ENCODE measurements at places on chromosomes 3 and 15. TPM values are rescaled to one million over a fixed set of nuclear protein-coding genes. Genes with fewer than 3 reads are reported as not detected.
A peak's percentile ranks its signal among the peaks of the same experiment; 100 is the strongest.

DNA sequence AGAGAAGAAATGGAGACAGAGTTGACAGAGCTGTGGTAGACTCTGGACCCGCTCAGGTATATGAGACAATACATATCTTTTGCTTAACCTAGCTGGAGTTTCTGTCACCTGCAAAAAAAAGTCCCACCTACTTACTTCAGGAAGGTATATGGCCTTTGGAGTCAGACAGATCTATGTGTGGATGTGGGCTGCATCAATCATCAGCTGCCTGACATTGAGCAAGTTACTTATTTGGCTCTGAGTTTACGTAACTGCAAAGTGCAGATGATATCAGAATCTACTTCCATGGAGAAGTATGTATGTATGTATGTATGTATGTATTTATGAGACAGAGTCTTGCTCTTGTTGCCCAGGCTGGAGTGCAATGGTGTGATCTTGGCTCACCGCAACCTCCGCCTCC, 124.3 kb downstream of the MYLK start:
- DNase-seq = no peak

DNA sequence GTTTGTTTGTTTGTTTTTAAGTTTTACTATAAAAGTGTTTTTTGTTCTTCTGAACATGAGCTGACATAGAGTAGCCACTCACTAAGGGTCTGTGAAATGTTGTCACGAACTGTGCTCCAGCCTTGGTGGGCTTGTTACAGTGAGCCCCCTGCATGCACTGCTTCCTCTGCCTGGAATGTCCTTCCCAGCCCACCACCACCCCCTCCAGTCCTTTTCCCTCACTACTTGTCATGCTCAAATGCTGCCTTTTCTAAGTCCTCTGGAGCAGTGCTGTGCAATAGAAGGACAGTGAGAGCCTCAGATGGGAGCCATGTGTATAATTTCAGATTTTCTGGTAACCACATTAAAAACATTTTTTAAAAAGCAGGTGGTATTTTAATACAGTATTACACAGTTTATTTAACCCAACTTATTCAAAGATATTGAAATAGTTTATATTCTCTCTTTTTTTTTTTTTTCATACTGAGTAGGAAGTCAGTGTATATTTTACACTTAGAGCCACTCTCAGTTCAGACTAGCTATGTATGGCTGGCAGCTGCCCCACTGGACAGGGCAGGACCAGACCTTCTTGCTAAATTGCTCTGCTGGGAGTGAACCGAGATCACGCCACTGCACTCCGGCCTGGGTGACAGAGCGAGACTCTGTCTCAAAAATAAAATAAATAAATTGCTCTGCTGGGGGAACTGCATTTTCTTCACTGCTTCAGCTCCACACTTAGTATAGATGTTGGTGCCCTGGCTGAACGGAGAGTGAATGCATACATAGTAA, 26.9 kb downstream of the MKRN2OS start:
- no peak for DNase-seq

DNA sequence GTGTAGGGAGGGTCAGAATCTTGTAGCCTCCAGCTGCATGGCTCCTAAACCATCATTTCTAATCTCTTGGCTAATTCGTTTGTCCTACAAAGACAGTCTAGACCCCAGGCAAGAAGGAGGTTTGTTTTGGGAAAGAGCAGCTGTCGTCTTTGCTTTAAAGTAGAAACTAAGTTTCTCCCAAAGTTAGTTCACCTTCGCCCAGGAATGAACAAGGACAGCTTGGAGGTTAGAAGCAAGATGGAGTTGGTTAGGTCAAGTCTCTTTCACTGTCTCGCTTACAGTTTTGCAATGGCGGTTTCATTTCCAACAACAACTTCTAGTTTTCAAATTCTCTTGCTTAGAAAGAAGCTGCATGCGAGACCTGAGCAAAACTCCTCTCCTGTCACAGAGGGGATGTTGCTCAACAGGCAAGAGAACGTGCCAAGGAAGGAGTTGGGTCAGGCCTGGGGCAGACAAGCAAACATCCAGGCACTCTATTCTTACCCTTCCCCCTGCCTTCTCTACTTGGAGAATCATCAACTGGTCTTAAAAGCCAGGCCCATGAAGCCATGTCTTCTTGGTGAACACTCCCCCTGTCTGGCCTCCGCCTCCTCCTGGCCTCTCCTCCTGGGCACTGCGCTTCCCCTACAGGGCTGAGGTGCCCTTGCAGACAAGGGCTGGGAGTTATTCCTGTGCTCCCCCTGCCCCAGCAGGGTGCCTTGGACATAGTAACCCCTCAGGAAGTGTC, 57.6 kb downstream of the TMEM44 start:
- peak; percentile 87 for DNase-seq

DNA sequence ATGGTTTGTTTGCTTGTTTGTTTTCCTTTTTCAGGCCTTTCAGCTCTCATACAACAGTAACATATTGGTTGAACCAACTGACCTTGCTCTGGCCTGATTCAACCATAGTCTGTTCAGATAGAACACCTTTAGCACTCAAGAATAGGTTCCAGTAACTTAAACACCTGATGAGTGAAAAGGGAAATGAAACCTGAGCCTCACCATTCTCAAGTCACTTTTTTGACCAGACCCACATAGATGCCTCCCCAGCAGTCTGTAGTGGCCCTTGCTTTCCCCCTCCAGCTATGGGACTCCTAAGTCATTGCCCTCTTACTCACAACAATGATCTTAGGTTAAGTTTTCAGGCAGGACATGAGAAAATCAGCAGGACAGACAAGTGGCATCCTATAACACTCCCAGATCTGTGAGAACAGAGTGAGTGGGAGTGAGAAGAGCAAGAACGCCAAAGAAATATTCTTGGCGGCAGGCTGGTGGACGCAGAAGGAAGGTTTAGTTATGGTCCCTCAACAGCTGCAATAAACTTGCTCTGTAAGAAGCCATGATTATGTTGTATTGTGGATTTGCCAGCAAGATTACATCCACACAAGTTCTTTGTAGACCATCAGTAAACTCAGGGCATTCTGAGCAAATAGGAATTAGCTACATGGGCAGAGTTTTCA, 367.5 kb downstream of the MECOM start:
- no peak for DNase-seq

RLBP1 gene
- not detected for total RNA-seq

NR1I2 gene
- total RNA-seq = 0.69 TPM

APOD gene
- not detected for total RNA-seq

DNA sequence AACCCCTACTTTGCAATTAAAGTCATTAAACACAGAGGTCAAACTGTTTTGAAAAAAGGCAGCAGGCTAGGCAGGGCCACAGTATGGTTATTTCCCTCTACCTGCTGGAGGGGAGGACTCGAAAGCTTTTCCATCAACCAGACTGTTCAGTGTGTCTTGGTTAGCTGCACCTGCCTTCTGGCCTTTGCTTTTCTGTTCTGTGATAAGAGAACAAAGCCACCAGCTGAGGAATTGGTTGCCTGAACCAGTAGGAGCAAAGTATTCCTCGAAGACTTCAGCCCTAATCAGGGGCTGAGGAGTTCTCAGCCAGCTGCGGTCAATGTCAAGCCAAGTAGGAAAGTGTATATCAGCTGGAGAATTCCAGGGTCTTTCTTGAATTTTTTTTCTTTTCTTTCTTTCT, 132.5 kb downstream of the SOX2 start:
- DNase-seq = no peak

DNA sequence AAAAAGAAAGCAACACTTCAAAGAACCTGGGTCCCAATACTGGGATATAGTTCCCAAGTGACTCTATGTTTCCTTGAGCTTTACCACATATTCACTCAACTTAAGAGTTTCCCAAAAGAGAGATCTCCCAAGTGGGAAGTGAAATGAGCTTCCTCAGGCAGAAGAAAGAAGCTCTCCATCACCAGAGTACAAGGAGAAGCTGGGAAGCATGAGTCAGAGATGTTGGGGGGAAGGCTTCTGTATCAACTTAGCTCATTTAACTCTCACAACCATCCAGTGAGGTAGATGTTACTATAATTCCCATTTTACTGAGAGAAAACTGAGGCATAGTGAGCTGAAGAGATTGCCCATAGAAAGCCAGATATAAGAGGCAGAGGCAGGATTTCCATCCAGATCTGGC, 47.0 kb upstream of the TRIM42 start:
- no peak for DNase-seq

MNS1 gene
- 3.1 TPM for total RNA-seq

DNA sequence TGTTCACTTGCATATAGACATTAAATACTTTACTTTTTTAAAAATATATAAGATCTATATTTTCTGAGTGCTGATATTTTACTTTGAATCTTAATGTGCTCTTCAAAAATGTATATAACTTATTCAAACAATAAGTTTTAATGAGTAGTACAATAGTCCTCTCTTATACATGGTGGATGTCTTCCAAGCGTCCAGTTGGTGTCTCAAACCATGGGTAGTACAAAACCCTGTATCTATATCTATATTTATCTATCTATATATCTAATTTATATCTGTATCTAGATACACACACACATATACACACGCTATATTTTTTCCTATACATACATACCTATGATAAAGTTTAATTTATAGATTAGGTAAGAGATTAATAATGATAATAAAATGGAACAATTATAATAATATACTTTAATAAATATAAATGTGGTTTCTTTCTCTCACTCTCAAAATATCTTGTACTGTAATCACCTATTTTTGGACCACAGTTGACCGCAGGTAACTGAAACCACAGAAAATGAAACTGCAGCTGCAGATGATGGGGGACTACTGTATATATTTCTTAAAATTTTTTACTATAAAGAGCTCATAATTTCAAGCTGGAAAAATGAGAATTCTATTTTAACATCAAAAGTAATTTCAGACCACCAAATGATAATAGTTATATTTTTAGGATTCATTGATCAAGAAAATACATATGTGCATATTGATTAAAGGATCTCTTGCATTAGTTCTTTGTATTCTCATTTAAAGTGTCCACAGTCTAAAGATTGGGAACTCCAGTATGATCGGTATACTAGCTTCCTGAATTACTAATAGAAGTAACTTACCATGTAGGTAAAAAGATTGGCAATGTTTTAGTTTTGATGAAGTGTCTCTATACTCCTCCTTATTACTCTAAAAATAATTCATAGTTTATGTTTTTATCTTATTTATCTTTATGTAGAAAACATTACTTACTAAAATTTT, 215.1 kb upstream of the MLF1 start:
- no peak for DNase-seq

GRCh38 chr3:183494341-183494740, 61.2 kb downstream of the KLHL6 start:
- no peak for DNase-seq

DNA sequence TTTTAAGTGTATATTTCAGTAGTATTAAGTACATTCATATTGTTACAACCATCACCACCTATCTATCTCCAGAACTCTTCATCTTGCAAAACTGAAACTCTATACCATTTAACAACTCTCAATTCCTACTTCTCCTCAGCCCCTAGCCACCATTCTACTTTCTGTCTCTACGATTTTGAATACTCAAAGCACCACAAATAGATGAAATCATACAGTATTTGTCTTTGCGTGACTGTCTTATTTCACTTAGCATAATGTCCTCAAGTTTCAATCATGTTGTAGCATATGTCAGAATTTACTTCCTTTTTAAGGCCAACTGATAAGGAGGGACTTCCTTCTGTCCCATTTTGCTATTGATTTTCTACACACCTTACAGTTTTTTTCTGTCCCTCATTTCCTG, 593.3 kb downstream of the FHIT start:
- no peak for DNase-seq

REC114 gene
- not detected for total RNA-seq

TMEM207 gene
- not detected for total RNA-seq

- no peak for DNase-seq
These were observed 15.9 kb downstream of the CHL1 start for GRCh38 chr3:212432-212831.

FOXL2NB gene
- total RNA-seq = 3.5 TPM

DNA sequence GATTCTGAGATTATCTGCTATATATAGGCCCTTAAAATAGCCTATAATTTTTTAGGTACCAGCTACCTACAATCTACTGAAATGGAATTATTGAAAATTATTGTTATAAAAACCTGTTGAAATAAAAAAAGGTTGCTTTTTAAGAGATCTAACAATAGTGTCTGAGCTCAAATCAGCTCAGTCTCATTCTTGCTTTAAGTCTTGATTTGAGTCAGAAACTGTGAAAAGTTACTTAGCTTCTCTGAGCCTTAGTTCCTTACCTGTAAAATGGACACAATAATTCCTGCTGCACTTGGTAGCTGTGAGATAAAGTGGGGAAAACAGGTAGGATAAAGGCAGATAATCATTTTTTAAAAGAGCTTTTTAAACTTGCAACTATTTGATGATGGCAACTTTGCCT, 118.8 kb upstream of the UBE2E2 start:
- DNase-seq = no peak

IL17RE gene
- 4.8 TPM for total RNA-seq

GRCh38 chr15:80404761-80405553, 775 bp downstream of the ARNT2 start:
- no peak for DNase-seq

DNA sequence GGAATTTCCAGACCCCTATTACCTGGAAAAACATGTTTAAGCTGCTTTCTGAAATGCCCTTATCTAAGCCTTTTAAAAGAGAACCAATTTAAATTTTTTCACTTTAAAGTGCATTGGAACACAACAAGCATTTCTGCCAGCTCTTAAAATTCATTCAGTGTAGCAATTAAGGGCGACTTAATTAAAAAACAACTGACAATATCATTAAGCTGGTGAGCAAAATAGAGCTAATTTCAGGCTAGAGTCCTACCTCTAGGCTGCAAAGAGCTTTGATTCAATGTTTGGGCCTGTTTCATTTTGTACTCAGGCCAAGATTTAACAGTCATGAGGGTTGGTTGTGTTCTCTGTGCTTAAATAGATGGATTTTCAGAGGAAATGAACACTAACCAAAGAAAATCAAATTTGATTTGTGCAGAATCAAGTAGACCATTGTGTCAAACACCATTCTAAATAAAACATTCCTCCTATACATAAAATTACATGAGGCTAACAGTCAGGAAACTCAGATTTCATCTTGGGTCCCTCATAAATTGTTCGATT, 114.6 kb downstream of the TMEM108 start:
- DNase-seq = no peak
